Activated CD4-positive, alpha-beta T cell treated with anti-CD3 and anti-CD28 coated beads, Interleukin-2, amount 50 U/mL, for 4 hours (primary cell): ENCODE measurements at places on chromosomes 3 and 15.

DNA sequence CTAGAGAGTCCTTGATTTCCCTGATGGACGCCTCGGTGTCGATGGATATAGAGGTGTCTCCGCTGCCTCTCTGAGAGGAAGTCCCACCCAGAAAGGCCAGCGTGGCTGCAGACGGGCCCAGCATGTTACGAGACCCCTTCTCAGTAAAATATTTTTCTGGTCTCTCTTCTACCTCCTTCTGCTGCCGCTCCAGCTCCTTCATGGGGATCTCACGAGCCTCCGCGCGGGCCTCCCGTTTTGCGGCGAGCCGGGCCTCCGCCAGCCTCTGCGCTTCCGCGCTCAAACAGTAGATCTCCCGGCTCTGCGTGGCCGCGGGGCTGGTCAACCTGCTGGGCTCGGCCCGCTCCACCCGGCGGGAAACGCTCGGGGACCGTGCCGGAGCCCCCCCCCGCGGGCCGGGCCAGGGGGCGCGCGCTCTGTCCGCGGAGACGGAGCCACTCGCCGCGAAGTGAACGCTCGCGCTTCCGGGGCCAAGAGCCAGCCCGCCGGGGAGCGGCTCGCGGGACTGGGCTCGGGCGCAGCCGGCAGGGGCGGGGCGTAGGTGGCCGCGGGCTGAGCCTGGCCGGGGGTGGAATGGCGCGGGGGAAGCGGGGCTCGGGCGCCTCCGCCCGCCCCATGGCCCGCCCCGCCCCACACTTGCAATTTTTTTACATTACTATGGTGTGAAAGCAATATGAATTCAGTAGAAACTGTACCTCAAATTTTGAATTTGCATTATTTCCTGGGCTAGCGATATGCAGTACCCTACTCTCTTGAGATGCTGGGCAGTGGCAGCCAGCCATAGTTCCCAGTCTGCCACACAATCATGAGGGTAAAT is 10.2 kb upstream of the KCNMB3 start:
- peak; percentile 50 for DNase-seq

GRCh38 chr3:16183601-16184270 is 9.3 kb downstream of the GALNT15 start:
- no peak for DNase-seq

GRCh38 chr3:41853540-41854196 is 108.2 kb downstream of the ULK4 start:
- no peak for DNase-seq

- DNase-seq, result no peak
These were observed 15.4 kb upstream of the MSL2 start for GRCh38 chr3:136211547-136211946.

DNA sequence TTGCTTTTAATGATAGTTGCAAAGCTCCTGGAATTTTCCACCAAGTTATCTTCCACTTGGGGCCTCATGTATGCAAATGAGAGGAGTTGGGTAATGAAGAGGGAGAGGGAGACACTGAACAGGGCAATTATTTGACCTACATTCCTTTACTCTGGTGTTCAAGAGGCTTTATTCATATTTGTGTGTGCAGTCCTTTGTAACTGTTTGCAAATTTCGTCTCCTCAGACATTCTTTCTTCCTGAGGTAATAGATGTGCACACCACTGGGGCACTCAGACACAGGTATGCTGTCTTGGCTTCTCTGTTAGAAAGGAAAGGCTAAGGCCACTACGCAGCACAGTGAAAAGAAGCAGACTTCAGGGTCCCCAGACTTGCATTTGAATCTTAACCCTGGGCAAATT is 189.7 kb upstream of the IL12A start:
- no peak for DNase-seq
